ENCODE measurements at places on chromosomes 13 and 19.

- DNase-seq = no peak
These were observed 403.3 kb upstream of the ATXN8OS start for GRCh38 chr13:69704311-69704710.

- DNase-seq = no peak
These were observed 13.9 kb downstream of the FCHO1 start for GRCh38 chr19:17765069-17765618.

DNA sequence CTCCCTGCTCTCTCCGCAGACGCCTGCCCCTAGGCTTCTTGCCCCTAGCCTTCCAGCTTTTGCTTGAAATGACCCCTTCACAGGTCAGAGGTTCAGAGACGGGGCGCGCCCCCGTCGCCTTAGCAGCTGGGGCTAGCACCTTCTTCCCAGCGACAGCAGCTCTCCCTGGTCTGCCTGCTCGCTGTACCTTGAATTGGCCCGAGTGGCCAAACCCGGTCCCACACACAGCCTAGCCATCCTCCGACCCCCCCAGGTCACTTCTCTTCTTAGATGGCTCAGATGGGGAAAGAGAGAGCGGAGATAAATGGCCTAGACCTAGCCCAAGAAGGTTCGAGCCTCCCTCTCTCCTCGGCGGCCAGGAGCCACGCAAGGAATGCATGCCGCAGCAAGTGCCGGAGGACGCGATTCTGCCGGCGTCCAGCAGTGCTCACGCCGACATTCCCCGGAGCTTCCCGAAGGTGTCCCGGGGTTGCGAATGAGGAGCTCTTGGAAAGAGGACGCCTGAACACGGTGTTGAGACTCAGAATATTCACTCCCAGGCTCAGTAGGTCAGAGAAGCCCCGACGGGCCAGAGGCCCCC lies 1.3 kb downstream of the CDX2 start:
- DNase-seq = no peak

GRCh38 chr19:11642902-11643301 lies 45.6 kb downstream of the ZNF627 start:
- DNase-seq = no peak

DNA sequence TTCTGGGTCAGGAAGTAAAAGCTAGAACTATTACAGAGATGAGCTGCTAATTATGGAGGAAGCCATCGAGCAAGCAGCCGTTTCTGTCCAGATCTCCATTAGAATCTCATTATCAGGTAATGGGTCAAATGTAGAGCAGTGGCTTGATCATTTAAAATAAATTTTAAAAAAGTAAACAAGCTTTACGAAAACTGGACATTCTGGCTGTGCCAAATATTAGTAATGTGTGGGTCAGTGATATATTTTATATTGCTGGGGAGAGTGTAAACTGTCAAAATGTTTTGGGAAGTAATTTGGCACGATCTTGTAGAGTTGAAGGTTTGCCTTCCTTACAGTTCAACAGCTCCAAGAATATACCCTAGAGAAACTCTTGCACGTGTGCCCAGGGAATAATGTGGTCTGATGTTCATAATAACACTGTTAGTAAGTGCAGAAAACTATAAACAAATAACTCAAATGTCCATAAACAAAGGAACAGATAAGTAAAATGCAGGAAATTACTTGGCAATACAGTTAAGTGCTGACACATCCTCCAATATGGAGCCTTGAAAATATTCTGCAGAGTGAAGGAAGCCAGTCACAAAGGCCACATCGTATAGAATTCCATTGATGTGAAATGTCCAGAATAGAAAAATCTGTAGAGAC lies 127.2 kb upstream of the UBL3 start:
- DNase-seq = no peak

- DNase-seq = no peak
These were observed 52.9 kb downstream of the OR10H4 start for GRCh38 chr19:16001481-16002312.

- DNase-seq = no peak
These were observed 16.0 kb upstream of the CCL25 start for GRCh38 chr19:8036434-8037099.

- no peak for DNase-seq
These were observed 43.5 kb upstream of the PCCA start for GRCh38 chr13:100045355-100045754.

DNA sequence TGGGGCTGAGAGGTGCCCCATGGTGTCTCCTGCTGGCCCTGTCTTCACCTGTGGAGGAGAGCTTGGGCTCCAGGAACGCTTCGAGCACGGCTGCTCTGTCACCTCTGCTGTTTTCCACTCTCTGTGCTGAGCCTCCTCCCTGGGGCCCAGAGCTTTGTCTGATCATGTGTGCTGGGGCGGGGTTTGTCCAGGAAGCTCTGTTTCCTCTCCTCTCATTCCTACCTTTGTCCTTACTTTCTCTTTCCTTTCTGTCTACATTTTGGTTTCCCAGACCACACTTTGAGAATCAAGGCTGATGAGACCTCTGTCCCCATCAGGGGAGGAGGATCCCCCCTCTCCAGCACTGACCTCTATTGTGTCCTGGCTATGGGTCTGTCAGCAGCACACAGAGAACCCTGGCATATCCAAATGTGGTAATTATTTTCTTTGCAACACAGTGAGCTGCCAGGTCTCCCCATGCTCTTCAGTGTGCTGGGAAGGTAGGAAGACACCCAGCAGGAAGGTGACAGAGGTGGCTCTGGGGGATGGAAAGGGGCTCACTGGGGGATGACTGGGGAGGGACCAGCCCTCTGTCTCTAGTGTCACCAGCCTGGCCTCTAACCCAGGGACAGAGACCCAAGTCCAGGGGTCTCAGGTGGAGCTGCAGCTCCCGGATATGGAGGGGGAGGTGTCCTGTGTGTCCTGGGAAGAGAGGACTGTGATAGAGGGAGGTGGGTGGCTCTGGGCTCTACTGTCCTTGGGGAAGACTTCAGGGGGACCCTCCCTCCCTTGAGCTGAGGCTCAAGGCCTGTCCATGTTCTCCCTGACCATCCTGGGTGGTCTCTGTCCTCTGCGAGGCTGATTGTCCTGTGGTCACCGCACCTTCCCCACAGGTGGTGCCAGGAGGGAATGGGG lies at the start of gene CEACAM1:
TSS of gene CEACAM1 (minus strand) at position 128 of the 894 bp plus-strand sequence. CDS start at position 21, 107 bp downstream.
- peak; percentile 44 for DNase-seq

- no peak for DNase-seq
These were observed 1528.2 kb downstream of the EFNB2 start for GRCh38 chr13:105007166-105007808.

DNA sequence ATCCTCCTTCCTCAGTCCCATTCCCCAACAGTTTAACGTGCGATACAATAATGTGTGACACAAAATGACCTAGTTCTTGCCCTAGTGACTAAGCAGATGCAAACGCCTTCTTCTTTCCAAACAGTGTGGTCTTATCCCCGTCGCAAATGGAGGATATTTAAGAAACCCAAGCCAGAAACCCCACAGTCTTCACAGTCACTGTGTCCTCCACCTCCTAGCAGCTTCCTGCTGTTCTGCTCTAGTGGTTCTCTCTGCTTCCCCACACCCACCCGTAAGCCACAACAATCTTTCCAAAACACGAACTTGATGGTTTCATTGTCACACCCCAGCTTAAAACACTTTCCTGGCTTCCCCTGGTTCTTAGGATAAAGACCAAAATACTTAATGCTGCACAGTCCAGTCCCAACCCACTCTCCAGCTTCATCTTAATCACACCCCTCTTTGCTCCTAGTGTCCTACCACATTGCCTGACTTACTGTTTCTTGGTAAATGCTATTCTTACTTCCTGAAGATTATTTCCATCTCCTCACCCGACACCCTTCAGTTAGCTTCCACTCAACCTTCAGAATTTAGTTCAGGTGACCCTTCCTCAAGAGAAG lies 32.3 kb downstream of the ITM2B start:
- DNase-seq = no peak

DNA sequence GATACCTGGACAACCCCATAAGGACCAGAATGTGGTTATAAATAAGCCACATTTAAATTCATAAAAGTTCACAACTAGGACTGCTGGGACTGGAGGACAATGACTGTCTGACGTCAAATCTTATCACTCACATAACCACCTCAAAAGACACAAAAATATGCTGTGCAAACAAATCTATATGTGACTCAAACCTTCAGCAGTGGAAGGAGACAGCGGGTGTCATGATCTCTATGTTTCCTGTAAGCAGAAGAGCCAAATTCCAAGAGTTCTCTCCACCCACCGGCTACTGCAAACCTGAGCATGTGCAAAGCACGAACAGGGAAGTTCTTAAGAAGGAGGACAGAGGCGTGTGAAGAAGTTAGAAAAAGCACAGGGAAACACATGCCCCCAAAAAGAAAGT lies 113.2 kb downstream of the MYCBP2 start:
- DNase-seq = no peak

- DNase-seq = no peak
These were observed 419.7 kb downstream of the KLF12 start for GRCh38 chr13:73714522-73714921.

DNA sequence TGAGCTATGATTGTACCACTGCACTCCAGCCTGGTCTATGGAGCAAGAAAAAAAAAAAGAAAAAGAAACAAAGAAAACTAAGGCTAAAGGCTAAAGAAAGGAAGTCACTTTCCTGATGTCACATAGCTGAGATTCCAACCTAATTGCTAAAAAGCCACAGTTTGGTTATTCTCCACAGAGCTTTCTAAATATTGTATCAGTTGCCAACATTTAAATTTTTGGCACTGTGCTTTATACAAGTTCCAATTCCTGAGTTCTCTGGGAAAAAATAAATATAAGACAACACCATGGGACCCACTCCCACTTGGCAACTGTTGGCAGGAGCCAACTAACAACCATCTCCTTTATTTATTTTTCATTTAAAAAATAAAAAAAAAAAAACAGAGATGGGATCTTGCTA lies 11.2 kb upstream of the LYPD3 start:
- DNase-seq = no peak

All from GM12891 (cell line).